HuH-7.5 (cell line): ENCODE measurements at places on chromosomes 4 and X.

DNA sequence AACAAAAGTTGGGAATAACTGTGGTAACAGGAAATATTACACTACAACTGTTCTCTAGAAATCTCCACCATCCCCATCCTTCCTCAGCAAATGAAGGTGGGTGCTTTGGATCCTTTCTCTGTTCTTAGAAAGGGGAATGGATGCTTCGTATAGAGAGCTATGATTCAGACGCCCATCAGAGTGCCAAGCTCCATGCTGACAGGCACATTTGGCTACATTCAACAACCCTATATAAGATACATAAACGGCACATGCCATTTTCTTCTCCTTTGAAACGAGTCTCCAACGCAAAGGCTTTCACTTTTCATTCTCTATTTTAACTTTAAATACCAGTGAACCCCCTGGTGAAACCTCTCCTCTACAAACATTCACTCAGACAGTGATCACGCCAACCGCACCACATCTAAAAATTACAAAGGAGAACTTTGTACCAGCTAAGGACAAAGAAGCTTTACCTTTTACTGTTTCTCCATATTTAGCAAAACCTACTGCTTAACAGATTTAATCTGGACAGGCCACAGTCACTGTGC, 172.5 kb downstream of the TSPAN5 start:
- DNase-seq = no peak

GRCh38 chr4:94582517-94582916, 130.8 kb downstream of the PDLIM5 start:
- no peak for DNase-seq

GRCh38 chr4:143375326-143376073, 38.8 kb downstream of the GAB1 start:
- DNase-seq = no peak

GRCh38 chr4:152202415-152202814, 333.5 kb downstream of the FBXW7 start:
- DNase-seq = no peak

- DNase-seq = no peak
These were observed 63.5 kb upstream of the PGM2 start for GRCh38 chr4:37762991-37763368.

DNA sequence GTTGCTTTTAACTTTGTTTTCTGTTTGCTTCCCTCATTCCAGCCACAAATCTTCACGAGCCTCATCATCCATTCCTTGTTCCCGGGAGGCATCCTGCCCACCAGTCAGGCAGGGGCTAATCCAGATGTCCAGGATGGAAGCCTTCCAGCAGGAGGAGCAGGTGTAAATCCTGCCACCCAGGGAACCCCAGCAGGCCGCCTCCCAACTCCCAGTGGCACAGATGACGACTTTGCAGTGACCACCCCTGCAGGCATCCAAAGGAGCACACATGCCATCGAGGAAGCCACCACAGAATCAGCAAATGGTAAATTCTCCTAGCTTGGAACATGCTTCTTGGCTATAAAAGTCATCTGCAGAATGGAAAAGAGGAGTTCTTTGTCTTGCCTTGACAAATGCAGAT, 12.6 kb downstream of the AMTN start:
- DNase-seq = no peak

GRCh38 chrX:20969565-20969964, 404.7 kb upstream of the CNKSR2 start:
- DNase-seq = no peak

GRCh38 chrX:134148172-134148692, 88.8 kb upstream of the CCDC160 start:
- no peak for DNase-seq

GRCh38 chr4:156824451-156825060, 147.0 kb downstream of the PDGFC start:
- DNase-seq = no peak

GRCh38 chr4:111209706-111210105, 586.8 kb upstream of the PITX2 start:
- no peak for DNase-seq

GRCh38 chrX:71541210-71542022, 8.5 kb downstream of the OGT start:
- no peak for DNase-seq

- DNase-seq = no peak
These were observed 226.9 kb downstream of the ASMT start for GRCh38 chrX:1841746-1842145.

- DNase-seq = no peak
These were observed 52.0 kb upstream of the TMSB15B start for GRCh38 chrX:103910430-103910829.

- no peak for DNase-seq
These were observed at the start of gene WNK3 for GRCh38 chrX:54357414-54358377. Gene WNK3, minus strand, starts transcription at chrX:54358046.

DNA sequence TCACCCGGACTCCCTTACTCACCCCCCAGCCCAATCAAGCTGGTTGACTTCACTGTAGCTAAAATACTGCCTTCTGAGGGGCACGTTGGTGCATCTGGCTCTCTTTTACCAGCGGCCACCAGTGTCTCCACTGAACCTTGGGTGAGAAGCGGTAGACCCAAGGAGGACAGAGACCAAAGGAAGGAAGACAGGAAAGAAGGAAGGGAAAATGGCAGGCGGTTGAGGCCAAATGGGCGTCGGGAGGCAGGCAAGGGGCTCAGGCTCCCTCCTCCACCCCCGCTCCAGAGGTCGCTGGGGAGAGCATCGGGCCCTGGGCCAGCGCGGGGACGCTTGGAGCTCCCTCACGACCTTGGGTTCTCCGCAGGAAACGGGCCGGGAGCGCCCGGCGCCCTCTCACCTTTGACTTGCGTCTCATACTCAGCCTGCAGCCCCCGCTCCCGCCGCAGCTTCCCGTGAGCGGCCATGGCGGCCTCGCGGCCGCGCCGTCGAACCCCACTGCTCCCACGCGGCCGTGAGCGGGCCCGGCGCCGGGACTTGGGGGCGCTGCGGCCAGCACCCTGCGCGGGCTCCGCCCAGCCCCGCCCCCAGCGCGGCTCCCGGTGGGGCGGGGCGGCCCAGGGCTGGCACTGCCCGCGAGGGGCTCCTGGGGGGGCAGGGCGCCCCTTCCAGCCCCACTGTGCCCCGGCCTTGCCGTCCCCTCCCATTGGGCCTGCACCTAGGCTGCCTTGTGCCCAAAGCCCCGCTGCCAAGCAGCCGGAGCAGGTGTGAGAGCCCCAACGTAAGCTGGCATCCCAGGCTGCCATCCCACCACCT, at the start of gene ARHGAP4:
ARHGAP4 (minus strand) TSS at position 526 of the 813 bp plus-strand sequence; CDS start at position 464, 62 bp downstream.
- no peak for DNase-seq

GRCh38 chr4:88037447-88037846, 30.0 kb downstream of the PKD2 start:
- DNase-seq = no peak

GRCh38 chr4:99264927-99265326, 25.9 kb downstream of the ADH1A start:
- no peak for DNase-seq

GRCh38 chr4:144204431-144204830, 63.9 kb upstream of the GYPA start:
- DNase-seq = no peak

DNA sequence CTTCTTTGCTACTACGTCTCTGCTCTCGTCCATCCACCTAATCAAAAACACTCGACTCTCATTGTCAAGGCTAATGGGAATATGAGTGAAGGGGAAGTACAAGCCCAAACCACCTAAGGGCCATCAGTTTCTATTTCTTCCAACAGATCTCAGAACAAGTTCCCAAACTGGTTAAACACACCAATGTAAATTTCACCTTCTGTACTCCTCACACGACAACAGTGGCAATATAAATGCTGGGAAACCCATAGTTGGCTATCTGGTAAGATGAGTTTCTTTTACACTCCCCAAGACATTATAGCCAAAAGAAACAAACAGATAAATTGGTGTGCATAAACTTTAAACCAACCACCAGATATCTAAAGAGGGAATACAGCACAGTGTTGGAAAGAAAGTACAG, 21.9 kb downstream of the ACSL1 start:
- DNase-seq = no peak

DNA sequence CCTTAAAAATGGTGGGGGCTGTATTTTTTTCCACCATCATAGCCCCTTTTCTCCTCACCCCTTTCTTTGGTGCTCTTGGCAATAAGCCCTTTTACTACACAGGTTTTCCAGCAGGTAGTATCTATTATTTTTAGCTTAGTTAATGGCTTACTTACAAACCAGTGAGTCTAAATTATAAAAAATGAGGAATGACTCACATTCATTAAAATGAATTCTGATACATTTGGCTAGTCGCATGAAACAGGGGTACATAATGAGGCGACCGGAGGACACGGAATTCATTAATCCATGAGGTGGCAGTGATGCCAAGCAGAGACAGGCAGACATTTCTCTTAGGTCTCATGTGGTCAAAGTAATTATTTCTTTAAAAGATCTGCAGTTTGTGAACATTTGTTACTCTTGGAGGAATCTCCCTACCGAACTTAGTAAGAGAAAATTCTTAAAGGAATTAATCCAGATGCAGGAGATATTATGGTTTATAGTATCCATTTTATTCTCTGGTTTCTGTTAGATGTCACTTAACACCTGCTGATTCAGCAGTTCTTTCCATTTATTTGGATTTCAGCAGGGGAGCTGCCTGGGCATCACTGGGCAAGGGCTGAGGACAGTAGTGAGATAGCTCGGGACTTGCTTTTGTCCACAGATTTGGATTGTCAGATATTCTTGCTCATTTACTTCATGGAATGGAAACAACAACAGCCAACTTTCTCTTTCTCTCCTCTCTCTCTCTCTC, 575.0 kb upstream of the NR3C2 start:
- no peak for DNase-seq

- DNase-seq = no peak
These were observed 23.4 kb downstream of the TMEM164 start for GRCh38 chrX:110026099-110026844.

DNA sequence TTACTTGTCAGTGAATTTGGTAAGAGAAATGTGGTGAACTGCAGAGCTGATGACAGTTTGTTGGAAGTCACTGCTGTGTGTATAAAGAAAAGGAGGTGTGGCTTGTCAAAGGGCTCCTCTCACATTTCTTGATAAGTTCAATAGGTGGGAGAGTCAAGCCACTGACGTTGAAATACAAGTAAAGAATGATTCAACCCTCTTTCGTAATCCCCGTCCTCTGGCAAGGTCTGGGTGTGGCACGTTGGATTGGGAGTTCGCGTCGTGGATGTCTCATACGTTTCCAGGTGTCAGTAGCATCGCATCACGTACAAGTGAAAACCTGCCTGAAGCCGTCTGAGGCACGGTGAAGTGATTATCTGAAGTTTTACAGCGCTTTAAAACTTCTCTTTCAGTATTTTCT, 76.4 kb downstream of the EGF start:
- no peak for DNase-seq

DNA sequence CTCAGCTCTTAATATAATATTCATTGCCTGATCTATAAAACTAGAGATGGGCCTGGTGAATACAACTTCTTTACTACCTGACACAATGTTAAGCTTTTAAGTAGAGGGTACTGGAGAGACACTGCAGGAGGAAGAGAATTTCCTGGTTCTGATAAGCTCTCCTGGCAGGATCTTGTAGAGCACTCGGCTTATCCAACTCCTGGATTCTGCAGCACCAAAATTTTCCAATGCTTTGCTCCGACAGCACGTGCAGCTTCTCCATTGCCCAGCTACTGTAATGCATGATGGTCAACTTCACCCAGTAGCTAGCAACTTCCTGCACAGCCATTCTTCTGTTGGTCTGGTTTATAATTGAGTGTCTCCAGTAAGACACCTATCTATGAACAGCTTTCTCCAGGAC, 686.2 kb upstream of the BOD1L1 start:
- no peak for DNase-seq

DNA sequence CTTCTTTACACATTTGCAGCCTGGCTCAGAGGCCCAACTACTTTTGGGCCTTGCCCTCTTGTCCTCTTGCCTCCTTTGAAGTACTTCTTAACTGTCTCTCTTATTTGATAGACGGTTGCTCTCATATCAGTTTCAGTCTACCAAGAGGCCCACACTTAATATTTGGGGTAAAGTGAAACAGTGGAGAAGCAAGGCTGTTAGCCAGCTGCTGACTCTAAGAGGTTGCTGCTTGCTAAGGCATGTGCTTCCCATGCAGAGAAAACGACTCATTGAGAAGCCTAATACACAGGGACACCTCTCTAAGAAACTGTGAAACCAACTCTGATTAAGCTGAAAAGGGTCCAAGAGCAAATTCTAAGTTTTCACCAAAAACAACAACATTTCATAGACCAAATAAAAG, 94.6 kb downstream of the PPP3CA start:
- DNase-seq = no peak

DNA sequence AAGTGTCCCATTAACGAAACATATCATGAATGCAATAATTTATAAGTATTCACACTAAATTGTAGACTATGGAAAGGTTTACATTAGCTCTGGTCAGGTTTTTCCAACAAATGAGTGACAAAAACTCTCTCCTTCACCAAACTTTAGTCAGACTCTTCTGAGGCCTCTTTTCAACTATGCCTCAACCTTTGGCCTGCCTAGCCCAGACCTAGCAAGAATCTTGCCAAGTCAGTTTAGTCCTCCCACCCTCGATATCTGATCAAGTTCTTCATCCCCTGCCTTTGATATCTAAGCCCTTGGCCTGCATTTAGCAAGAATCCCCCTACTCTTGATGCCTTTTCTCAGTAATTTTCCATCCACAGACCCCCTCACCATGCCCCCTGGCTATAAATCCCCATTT, 37.9 kb downstream of the CCDC158 start:
- DNase-seq = no peak

- no peak for DNase-seq
These were observed 198.9 kb downstream of the ANK2 start for GRCh38 chr4:113248320-113248719.

GRCh38 chr4:89586318-89586717, 250.6 kb downstream of the SNCA start:
- no peak for DNase-seq

- DNase-seq = no peak
These were observed 99.0 kb upstream of the GPR34 start for GRCh38 chrX:41589634-41590270.

GRCh38 chrX:16722481-16722880, 3.1 kb downstream of the SYAP1 start:
- DNase-seq = no peak

- DNase-seq = no peak
These were observed 790.9 kb downstream of the KLHL13 start for GRCh38 chrX:117325706-117326105.
